ENCODE measurements at places on chromosomes 2 and 18.

GRCh38 chr18:10690366-10690765, 164.5 kb downstream of the NAPG start:
- DNase-seq: no peak

DNA sequence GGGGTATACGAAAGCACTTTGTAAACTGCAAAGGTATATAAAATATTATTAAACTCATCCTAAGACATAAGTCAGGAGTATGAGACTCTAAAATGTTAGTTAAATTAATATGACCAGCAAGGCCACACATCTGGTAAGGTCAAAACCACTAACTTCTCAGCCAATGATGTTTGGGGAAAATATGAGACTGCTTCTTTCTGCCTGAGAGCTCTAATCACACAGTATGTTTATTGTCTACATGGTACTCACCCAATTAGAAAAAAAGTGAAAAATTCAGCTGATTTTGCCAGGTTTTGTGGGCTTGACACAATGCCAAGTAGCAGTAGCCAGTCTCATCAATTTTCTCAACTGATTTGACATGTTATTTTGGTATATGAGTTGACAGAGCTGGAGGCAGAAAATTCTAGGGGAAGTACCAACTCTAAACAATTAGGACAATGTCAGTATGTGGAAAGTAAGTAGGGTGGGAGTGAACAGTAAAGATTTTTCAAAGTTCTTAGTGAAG, 87.3 kb downstream of the ALK start:
- no peak for DNase-seq

DNA sequence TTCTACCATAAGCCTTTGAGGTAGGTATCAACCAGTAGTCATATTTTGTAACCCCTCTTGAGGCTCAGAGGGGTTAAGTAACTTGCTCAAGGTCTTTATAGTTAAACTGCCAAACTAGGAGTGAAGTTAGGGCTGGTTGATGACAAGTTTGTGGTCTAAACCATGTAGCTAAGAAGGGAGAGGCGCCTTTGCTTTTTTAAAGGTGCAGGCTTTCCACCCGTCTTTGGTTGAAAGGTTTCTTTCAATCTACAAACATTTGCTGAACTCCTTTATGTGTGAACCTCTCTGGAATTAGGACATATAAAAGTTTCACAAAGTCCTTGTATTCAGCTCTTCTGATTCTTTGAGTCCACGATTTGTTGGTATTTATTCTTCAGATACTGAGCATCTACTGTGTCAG, 2.4 kb upstream of the MTA3 start:
- DNase-seq: no peak

GRCh38 chr2:120520454-120520853, 174.5 kb downstream of the INHBB start:
- DNase-seq: no peak

GRCh38 chr18:69947361-69948133, at the start of gene CD226:
Gene CD226 (minus strand): TSS chr18:69947873. CDS start chr18:69947406, 467 bp downstream.
- DNase-seq: no peak

DNA sequence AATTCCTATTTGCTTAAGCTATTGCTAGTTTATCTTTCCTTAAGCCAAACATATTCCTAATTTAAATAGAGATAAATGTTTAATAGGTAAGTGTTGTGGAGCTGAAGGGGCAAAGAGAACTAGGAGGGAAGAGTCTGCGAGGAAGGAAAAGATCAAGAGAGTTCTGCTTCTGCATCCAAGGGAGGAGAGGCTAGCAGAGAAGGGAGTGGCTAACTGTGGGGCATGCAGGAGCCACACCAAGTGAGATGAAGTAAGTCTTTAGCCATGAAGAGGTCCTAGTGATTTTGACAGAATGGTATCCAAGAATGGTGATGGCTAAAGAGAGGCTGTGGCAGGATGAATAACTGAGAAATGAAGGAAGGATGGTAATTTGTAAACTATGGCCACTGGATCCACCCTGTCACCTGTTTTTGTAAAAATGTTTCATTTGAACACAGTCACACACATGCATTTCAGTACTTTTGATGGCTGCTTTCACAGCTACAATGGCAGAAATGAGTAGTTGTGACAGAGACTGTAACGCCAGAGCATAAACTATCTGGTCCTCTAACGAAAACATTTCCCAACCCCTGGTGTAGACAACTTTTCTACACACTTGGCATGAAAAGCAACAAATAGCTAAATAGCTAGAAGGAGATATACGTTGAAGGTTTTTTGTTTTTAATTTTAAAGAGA, 15.6 kb downstream of the TPGS2 start:
- no peak for DNase-seq

DNA sequence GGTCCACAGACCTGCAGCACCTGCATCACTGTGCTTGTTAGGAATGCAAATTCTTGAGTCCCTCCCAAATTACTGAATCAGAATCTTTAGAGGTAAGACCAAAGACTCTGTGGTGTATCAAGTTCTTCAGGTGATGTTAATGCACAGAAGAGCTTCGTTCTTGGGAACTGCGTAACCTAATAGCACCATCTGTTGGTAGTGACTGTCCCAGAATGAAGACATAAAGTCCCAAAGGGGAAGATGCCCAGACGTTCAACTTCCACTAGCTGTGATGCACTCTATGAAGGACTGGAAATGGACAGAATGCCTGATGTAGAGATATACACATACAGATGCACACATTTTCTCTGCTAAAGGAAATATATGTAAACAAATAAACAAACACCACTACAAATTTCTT, 576.0 kb downstream of the LRP1B start:
- DNase-seq: peak; percentile 72

DNA sequence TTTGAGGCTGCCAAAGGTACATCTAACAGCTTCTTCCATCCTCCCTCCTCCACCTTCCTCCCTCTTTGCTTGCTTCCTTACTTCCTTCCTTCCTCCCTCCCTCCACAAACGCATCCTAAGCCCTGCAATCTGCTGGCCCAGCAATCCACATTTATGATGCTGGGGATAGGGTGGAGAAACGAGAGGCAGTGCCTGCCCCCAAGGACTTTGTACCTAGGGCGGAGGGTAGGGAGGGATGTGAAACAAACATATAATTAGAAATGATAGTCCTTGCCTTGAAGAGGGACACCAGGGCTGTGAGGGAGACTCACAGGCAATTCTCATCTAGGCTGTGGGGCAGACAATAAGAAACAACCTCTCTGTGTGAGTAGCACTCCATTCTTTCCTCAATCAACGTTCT, 188.3 kb downstream of the ANKRD30B start:
- no peak for DNase-seq

DNA sequence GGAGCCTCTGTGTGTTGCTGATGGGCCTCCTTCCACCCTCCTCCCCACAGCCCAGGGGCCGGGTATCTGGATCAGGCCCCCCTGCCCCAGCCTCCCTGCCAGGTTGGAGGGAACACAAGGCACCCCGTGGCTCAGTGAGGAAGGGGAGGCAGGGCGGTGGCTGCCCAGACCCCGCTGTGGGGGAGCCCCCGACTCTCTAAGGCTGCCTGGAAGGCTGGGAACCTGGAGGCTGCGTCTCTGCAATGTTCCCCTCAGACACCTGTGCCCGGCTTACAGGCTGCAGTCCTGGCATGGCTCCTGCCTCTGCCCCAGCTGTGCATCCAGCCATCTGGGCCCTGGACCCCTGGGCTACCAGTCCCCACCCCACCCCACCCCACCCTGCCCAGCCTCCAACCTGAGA, 438 bp upstream of the MAB21L4 start:
- no peak for DNase-seq

DNA sequence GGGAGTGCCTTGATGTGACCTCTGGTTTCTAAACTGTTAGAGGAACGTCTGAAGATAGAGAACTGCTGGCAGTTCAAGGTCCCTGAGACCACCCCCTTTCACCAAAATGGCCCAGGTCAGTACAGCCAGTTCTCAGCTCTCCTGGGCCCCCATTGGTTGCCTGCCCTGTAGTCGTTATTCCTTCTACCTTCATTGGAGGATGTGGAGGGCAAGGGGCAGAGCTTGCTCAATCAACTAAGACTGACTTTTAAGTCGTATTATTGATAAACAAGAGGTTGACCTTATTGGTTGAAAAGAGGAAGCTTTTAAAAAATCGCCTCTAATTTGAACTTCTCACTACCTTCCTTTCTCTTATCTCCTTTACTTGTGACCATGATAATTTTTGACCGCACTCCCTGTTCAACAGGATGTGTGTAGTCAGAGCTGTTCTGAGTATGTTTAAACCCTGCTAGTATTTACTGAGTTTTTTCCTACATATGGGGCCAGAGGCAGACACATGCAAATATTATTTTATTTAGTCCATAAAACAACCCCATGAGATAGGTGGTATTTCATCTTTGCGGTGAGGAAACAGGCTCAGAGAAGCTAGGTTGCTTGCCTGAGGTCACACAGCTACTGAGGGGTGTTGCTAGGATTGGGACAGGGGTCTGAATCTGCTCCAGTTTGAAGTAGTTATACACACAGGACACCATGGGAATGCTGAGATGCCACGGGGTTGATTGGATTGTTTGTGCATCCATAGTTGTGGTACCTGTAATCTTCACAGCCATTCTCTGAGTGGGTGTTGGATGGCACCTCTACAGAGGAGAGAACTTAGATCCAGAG, 65.9 kb downstream of the TMEM247 start:
- DNase-seq: no peak

GRCh38 chr2:58651930-58652329, 410.8 kb upstream of the FANCL start:
- no peak for DNase-seq

GRCh38 chr2:43754180-43754579, 19.7 kb upstream of the DYNC2LI1 start:
- no peak for DNase-seq

DNA sequence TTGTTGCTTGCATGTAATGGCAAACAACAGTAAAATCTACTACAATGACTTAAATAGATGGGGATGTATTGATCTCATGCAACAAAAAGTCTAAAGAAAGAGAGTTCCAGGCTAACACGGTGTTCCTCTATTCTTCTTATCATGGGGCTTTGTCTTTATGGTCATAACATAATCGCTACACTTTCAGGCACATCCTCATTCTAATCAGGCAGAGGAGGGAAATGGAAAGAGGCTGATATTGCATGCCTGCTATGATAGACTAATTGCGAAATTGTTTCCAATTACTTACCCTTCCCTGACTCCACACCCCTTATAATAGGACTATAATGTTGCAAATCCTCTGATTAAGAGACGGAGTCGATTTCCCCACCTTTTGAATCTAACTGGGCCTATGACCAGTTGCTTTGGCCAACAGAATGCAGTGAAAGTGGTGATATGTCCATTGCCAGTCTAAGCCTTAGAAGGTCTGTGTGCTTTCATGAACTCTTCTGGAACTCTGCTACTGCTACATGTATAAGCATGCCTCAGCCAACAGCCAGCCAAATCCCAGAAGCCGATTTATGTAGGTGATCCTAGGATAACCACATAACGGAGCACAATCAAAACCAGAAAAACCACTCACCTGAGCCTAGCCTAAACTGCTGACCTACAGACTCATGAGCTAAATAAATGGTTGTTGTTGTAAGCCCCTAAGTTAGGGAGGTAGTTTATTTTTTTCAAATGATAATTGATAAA, 180.3 kb upstream of the TACR1 start:
- no peak for DNase-seq

DNA sequence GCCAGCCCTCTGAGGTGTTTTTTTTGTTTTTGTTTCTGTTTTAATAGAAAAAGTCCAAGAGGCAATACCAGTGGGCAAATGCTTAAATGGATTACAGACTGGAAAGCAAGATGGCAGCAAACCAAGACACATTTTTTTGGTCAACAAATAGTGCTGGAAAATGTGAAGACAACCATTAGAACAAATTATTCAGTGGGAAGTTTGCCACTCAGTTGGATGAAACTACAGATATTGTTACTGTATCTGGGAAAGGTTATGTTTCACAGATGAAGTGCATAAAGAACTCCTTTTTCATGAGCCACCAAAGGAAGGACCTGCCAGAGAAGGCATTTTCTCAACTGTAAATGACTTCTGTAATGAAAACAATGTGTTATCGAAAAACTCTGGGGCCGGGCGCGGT, 93.0 kb upstream of the ODC1 start:
- no peak for DNase-seq

- DNase-seq: no peak
Observed at GRCh38 chr18:49364821-49365220, 95.6 kb downstream of the DYM start.

- DNase-seq: no peak
Observed at GRCh38 chr2:150146879-150147278, 340.6 kb downstream of the RND3 start.

All from NCI-H526 treated with DMSO at 0.1 percent for 48 hours (cell line).